ENCODE measurements at places on chromosomes 7 and 10. TPM values are rescaled to one million over a fixed set of nuclear protein-coding genes. Genes with fewer than 3 reads are reported as not detected.

Gene SGCE
- total RNA-seq: 59.8 TPM

Gene HECW1
- 2.9 TPM for total RNA-seq

Gene STAG3
- 0.59 TPM for total RNA-seq

Gene ADAMTS14
- 2.9 TPM for total RNA-seq

Gene CYP2C19
- total RNA-seq: not detected

Gene WEE2
- not detected for total RNA-seq

Gene PHYHIPL
- total RNA-seq: not detected

Gene MBL2
- under 0.01 TPM for total RNA-seq

Gene SPDYE16
- 0.36 TPM for total RNA-seq

Gene LRMDA
- total RNA-seq: 17.1 TPM
